ENCODE measurements at places on chromosomes 4 and X. TPM values are rescaled to one million over a fixed set of nuclear protein-coding genes. Genes with fewer than 3 reads are reported as not detected.

DNA sequence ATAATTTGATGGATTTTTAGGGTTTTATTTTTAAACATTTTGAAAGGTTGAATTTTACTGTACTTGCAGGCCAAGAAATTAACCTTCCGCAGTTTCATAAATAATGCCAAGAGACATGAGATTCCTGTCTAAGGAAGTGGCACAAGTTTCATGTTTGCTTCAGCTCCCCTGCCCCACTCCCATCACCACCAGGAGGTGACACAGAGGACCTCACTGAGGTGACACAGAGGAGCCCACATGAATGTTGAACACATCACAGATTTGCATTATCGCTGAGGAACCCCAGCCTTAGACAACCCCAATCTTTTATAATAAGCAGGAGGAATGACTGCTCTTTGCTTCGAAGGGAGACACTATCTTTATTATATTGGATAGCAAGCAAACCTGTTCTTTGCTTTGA is 491.4 kb upstream of the ATOH1 start:
- H3K27me3 ChIP-seq = no peaks in the 10 kb centered on the region
- H3K4me1 ChIP-seq = no peaks in the 10 kb centered on the region

DNA sequence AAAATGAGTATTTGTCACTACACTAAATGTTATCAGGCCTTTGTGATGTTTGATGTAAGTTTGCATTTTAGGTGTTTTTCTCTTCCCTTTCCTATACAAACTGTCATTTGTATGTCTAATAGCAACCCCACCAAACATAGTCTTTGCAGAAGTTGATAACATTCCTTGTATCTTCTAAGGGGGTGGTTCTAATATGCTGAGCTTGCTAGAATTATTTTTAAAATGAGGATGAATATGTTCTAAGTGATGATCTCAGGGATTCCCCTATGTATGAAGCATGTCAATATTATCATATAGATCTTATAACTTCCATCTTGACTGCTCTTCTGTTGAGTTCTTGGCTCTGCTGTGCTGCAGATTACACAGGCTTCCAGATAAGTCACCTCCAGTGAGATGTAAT is 3.1 kb downstream of the CHM start:
- DNase-seq = no peak
- H3K4me1 ChIP-seq = no peaks in the 10 kb centered on the region
- H3K4me3 ChIP-seq = no peak overlapping the region
- H3K36me3 ChIP-seq = no peaks in the 10 kb centered on the region
- H3K27ac ChIP-seq = no peak overlapping the region

GRCh38 chrX:153830640-153831428 is 490 bp upstream of the PDZD4 start:
- no peak for DNase-seq
- no peaks in the 10 kb centered on the region for H3K36me3 ChIP-seq
- H3K4me3 ChIP-seq = peak overlapping the region; percentile 63
- no peak overlapping the region for H3K27ac ChIP-seq

DNA sequence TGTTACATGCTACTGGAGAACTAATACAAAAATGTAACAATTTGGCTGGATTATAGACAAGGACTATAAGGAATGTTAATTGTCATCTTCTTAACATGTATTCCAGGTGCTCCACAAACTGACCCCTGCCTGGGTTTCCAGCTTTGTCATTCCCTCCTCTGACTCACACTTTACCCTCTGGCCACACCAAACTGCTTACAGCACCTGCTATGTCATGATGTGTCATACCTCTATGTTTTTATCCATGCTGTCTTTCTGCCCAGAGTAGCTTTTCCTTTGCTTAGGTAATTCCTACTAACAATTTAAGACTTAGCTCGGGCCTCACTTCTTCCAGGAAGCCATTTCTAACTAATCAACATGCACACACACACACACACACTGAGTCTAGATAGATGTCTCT is 14.0 kb upstream of the SHROOM4 start:
- no peak for DNase-seq
- no peak overlapping the region for H3K4me3 ChIP-seq
- no peak overlapping the region for H3K27ac ChIP-seq
- no peaks in the 10 kb centered on the region for H3K27me3 ChIP-seq

GRCh38 chr4:77202491-77202890 is 45.5 kb downstream of the CCNG2 start:
- no peaks in the 10 kb centered on the region for H3K4me1 ChIP-seq
- H3K27me3 ChIP-seq = no peaks in the 10 kb centered on the region
- no peak overlapping the region for H3K4me3 ChIP-seq
- no peak for DNase-seq

AADAT gene
- 4.5 TPM for total RNA-seq
